ENCODE measurements at places on chromosomes 16 and 17. TPM values are rescaled to one million over a fixed set of nuclear protein-coding genes. Genes with fewer than 3 reads are reported as not detected.

Gene NTN1
- 4.3 TPM for total RNA-seq

Gene RNF222
- total RNA-seq, result not detected

Gene HBA2
- 6.1 TPM for total RNA-seq

Gene SLC35G6
- not detected for total RNA-seq

Gene NEUROD2
- not detected for total RNA-seq

Gene KRTAP4-9
- total RNA-seq, result 1.0 TPM

Gene OR3A1
- total RNA-seq, result not detected

Gene MYH13
- total RNA-seq, result not detected
